ENCODE measurements at places on chromosomes 12 and 14. TPM values are rescaled to one million over a fixed set of nuclear protein-coding genes. Genes with fewer than 3 reads are reported as not detected.

The PYM1 gene
- 33.6 TPM for total RNA-seq

The B4GALNT3 gene
- total RNA-seq = 3.1 TPM

The RNF212B gene
- not detected for total RNA-seq

The RND1 gene
- total RNA-seq = 0.22 TPM

The RARG gene
- total RNA-seq = 69.8 TPM

The AKAP6 gene
- 5.3 TPM for total RNA-seq

The PARP11 gene
- total RNA-seq = 10.7 TPM

The HVCN1 gene
- 5.1 TPM for total RNA-seq

The CLECL1 gene
- not detected for total RNA-seq

The C12orf54 gene
- total RNA-seq = not detected

The CPNE6 gene
- total RNA-seq = not detected

The CKB gene
- 66.4 TPM for total RNA-seq

The SPX gene
- 4.8 TPM for total RNA-seq

The BTG1 gene
- total RNA-seq = 32.5 TPM

The P2RX2 gene
- not detected for total RNA-seq

The SYCP3 gene
- total RNA-seq = 0.52 TPM

The ADGRD1 gene
- 1.7 TPM for total RNA-seq

The SYT1 gene
- total RNA-seq = 1.5 TPM

The KCNMB4 gene
- total RNA-seq = 0.13 TPM

The ZNF839 gene
- total RNA-seq = 8.9 TPM

The ERP27 gene
- not detected for total RNA-seq

The AJUBA gene
- total RNA-seq = 75.0 TPM

The CMAS gene
- 20.1 TPM for total RNA-seq

The PLEKHG7 gene
- total RNA-seq = not detected

The OR4K15 gene
- not detected for total RNA-seq

The RAB15 gene
- total RNA-seq = 5.5 TPM

The RNASE9 gene
- not detected for total RNA-seq

The LYZ gene
- total RNA-seq = not detected

The RNASE2 gene
- total RNA-seq = not detected

The GPR65 gene
- not detected for total RNA-seq

The EEF1AKMT3 gene
- total RNA-seq = 5.9 TPM

The MYRFL gene
- total RNA-seq = not detected

The MYF5 gene
- not detected for total RNA-seq

The TMTC2 gene
- 14.4 TPM for total RNA-seq

The HECTD4 gene
- total RNA-seq = 26.4 TPM

The AICDA gene
- total RNA-seq = not detected

The CCDC177 gene
- total RNA-seq = under 0.01 TPM

The FLRT2 gene
- 36.0 TPM for total RNA-seq

The LRTM2 gene
- total RNA-seq = not detected

The DEPDC4 gene
- 2.5 TPM for total RNA-seq

The GPR132 gene
- total RNA-seq = not detected

The KRT2 gene
- not detected for total RNA-seq

The LRR1 gene
- 15.5 TPM for total RNA-seq

The KNTC1 gene
- total RNA-seq = 31.7 TPM

The AMHR2 gene
- not detected for total RNA-seq

The INSM2 gene
- total RNA-seq = not detected

The LMBR1L gene
- 38.4 TPM for total RNA-seq

The SRRM4 gene
- not detected for total RNA-seq

The FOXN4 gene
- total RNA-seq = not detected

The RPL6 gene
- 1,346 TPM for total RNA-seq

The IFI27 gene
- 66.0 TPM for total RNA-seq
